ENCODE measurements at places on chromosomes 7 and 10.

- no peak for DNase-seq
Measured at GRCh38 chr10:59090817-59091622, 85.4 kb upstream of the PHYHIPL start.

GRCh38 chr7:131829947-131830558, 273.6 kb upstream of the PODXL start:
- no peak for DNase-seq

GRCh38 chr7:22876986-22877729, 54.5 kb upstream of the TOMM7 start:
- no peak for DNase-seq

GRCh38 chr10:89332123-89332633, 4.4 kb downstream of the IFIT3 start:
- no peak for DNase-seq

DNA sequence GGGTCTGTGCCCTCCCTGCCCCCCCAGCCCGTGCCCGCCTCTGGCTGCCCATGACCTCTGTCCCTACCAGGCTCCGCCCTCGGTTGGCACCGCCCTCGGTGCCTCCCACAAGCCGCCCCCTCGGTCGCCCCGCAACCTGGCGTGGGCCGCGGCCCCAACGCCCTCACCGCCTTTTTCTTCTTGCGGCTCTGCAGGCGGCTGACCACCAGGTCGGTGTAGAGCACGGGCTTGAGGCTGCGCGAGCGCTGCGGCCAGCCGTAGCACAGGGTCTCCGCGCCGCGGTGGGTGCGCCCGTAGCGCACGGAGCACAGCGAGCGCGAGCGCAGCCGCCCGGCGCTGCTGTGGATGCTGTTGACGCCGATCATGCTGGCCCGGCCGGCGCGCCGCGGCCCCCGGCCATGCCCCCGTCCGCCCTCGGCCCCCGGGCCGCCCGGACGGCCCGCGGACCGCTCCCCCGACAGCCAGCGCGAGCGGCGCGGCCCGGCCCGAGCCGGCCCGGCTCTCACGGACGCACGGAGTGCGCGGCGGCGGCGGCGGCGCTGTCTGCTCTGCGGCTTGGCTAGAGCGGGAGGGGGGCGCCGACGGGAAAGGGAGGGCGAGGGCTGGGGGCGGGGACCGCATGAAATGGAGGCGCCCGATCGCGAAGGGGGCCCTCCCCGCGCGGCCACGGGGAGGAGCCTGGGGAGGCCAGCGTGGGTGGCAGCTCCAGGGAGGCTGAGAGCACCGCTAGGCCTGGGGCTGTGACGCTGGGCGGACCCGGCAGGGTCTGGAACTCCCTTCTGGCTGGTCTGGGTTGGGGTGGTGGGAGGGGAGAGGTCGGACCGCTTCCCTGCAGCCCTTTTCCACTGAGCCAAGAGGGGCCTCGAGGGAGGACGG, 9.6 kb downstream of the PSD start:
- peak; percentile 48 for DNase-seq

DNA sequence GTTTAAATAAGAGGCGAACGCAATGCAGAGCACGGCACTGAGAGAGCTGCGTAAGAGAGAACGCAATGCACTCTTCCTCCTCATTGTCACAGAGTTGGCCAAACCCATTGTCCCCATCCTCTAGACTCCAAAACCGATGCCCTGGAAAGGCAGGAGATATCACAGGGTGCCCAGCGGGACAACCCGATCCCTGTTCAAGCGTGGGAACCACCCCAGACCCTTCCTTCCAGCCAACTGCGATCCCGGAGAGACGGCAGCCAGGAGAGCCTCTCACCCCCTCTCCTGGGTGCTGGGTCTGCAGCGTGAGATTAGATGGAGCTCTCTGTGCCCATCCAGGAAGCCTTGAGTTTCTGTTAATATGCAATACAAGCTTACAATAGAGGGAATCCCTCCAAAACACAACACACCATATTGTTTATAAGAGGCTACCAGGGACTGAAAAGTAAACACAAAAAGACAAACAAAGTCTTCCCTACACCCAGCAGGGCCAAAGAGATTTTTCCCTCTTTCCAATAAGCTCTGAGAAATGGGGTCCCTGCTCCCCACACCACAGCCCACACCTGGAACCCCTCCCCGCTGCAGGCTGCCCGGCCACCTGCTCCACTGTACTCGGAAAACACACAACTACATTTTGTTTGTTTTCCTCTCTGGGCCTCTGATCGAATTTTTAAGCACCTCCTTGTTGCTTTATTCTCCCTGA, 187.6 kb downstream of the ADARB2 start:
- DNase-seq, result no peak

GRCh38 chr10:95741807-95742467, 14.0 kb upstream of the ENTPD1 start:
- no peak for DNase-seq

- DNase-seq, result no peak
Measured at GRCh38 chr7:142811154-142811737, 40.5 kb downstream of the PRSS2 start.

- no peak for DNase-seq
Measured at GRCh38 chr7:85851571-85852193, 664.8 kb upstream of the SEMA3D start.

DNA sequence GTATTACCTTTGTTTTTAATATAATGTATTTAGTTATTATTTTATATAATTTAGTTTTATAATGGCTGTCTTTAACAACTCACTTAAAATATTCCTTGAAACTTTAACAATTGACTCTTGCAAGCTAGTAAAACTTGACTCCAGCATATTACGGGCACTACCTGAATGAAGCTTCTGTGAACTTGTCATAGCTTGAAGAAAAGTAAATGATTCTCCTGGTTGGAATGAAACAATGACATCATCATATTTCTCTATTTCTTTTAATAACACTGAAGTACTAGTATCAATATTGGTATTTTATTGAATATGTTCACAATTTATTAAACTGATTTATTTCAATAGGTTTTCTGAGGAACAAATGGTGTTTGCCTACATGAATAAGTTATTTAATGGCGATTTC, 128.4 kb upstream of the PHF14 start:
- no peak for DNase-seq

DNA sequence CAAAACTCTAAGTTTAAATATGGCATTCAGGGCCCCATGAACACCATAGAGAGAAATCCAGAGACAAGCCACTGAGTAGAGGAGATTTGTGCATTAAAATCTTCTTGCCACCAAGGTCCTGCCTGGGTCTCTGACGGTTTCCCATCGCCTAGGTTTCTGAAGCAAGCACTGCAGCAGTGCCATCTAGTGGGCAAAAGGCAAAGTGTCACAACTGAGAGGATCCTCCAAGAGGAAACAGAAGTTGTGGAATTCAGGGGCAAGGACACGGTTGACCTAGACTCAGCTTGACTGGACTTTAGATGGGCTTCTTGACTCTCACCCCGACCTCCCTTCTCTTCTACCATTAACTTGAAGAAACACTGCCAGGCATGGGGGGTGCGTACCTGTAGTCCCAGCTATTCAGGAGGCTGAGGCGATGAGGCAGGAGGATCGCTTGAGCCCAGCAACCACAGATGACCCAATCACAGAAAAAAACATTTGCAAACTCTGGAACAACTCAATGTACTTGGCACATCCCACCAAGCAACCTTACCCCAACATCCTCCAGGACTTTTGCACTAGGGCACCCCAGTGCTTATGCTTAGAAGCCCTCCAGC, 604.1 kb downstream of the GALNT17 start:
- DNase-seq, result peak; percentile 17

- DNase-seq, result no peak
Measured at GRCh38 chr10:114202812-114203211, 23.7 kb downstream of the TDRD1 start.

- DNase-seq, result no peak
Measured at GRCh38 chr10:104924101-104924795, 283.2 kb downstream of the SORCS3 start.

DNA sequence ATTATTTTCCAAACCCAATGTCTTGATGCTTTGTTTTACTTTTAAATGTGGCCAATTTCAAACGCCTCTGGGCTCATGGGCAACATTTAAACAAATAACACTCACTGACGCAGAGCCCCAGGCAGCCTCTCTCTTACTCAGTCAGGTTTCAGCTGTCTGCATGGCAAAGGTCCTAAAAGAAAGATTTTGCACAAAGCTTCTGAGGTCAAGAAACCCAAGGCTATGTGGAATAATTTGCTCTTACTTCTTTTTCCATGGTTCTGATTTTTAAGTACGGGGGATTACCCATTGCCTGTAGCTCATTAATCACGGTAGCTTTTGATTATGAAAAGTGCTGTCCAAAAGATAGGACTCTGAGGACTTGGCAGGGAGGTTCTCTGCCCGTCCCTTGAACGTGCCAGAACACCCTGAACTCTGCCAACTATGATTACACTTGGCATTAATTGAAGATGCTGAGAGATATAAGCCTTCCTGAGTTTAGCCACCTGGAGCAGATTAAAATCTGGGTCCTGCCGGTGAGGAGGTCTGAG, 14.1 kb upstream of the MSRB2 start:
- DNase-seq, result no peak

DNA sequence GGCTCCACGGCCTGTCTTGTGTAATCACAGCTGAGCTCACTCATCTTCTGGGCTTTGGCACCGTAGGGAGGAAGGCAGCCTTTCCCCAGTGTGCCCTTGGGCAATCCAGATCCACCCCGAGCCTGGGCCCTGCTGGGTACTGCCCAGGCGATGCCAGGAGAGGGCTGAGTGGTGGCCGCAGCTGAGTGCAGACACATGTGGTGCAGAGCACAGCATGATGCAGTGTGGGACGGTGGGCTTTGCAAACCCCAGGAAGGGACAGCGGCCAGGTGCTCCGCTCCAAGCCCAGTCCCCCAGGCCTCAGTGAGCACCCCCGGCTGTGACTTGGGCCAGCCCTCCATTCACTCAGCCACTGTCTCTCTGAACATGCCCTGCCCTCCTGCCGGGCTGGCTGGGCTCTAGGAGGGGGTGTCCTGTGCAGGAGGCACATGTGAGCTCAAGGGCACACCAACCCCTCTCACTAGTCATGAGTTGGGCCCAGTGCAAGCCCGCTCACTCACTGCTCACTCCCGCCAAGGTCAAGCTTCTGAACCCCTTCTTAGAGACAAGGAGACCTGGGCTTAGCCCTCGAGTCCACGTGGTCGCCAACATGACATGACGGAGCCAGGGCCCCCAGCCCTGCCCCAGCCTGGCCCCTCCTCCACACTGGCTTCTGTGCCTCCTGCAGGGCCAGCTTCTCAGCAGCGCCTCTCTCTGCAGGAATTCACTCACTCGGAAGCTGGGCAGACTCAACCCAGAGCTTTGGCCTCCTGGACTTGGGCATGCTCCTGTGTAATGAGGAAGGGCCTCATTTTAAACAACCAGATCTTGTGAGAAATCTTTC, 77.5 kb upstream of the INSIG1 start:
- no peak for DNase-seq

GRCh38 chr7:42315103-42315502, 78.1 kb upstream of the GLI3 start:
- DNase-seq, result no peak

DNA sequence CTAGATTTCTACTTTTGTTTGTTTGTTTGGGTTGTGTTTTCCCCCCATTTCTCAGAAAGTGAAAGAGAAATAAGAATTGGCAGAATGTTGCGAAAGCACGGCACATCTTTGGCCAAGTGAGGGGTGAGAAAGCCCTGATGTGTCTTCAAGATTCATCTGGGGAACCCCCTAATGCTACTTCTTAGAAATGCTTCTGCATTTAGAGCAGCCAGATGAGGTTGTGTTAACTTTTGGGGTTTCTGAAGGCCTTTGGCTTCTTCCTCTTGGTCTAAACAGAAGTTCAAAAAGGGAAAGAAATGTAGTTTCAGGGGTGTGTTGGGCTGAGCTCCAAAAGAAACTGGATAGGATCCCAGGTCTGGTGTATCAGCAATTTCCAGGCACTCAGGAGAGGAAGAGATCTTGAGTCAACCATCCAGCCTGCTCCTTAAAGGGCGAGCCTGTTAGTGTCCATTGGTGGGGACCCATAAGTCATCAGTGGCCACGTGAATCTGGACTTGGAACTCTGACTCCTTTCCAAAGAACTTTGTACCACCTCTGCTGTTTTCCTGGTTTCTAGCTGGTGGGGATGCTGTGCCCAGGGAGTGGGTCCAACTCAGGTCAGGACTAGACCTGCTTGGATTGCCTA, 6.5 kb downstream of the DUSP5 start:
- DNase-seq, result peak; percentile 26

DNA sequence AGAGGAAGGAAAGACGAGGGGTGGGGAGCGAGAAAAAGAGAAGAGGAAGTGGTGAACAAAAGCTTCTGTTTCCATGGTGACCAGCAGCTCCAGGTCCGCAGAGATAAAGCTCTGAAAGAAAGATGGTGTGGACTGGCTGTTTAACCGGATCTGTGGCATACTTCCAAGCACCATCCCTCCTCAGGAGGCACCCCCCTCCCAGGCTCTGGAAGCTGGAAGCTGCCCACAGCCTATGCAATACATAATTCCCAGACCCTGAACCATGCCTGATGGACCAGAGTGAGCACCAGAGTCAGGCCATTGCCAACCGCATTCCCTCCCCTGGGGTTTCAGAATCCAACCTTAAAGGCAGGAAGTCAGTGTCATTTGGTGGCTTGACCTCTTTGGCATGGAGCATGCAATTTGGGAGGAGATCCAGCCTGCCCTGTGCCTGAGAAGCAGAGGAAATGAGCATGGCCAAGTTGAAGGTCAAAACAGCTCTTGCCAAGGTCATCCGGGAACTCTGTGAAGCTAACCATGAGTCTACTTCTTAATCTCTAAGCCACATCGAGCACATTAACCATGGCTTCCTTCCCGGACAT, 22.2 kb upstream of the CPXM2 start:
- DNase-seq, result no peak

GRCh38 chr7:26363465-26363864, 71.8 kb downstream of the SNX10 start:
- DNase-seq, result no peak

DNA sequence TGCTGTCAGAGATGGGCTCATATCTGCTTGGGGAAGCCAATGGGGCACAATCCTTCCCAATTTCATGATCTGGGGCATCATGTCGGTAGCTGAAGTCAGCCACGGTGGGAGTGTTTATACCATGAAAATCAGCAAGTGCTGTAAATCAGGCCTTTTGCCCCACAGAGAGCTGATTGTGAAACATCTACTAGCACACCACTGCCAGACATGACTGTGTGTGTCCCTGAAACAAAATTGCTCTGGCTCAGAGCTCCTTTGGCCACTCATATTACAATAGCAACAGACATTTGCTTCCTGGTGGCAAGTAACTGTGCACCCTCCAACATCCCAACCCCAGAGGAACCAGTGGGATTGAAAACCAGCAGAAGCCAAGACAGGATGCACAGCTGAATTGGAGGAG, 23.7 kb downstream of the GPR26 start:
- DNase-seq, result no peak

DNA sequence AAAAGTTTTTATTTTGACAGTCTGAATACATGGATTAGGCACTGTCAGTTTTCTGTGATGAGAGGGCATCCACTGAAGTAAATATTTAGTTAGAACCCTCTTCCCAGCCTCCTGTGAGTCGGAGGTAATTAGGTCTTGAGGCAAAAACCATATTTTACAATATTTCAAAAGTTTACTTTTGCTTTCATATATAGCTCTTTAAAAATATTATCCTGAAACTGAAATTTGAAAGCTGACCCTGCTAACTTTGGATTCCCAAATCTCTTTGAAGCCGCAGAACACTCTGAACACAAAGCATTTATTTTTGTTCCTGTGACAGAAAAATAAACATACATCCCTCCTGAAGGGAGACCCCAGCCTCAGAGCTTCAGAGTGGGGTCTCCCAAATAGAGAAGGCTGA, 317.4 kb downstream of the KIF20B start:
- no peak for DNase-seq

- no peak for DNase-seq
Measured at GRCh38 chr7:102061981-102062390, 224.7 kb upstream of the SH2B2 start.
